ENCODE measurements at places on chromosomes 5 and 9. TPM values are rescaled to one million over a fixed set of nuclear protein-coding genes. Genes with fewer than 3 reads are reported as not detected.

TMEM215 gene
- total RNA-seq, result not detected

FAM120AOS gene
- 41.6 TPM for total RNA-seq

- H3K27ac ChIP-seq, result no peak overlapping the region
- DNase-seq, result peak; percentile 37
- no peak overlapping the region for H3K4me3 ChIP-seq
- H3K36me3 ChIP-seq, result no peaks in the 10 kb centered on the region
- no peaks in the 10 kb centered on the region for H3K4me1 ChIP-seq
- H3K27me3 ChIP-seq, result no peaks in the 10 kb centered on the region
Observed at GRCh38 chr9:110427497-110428104, 89.9 kb upstream of the TXNDC8 start.

DNA sequence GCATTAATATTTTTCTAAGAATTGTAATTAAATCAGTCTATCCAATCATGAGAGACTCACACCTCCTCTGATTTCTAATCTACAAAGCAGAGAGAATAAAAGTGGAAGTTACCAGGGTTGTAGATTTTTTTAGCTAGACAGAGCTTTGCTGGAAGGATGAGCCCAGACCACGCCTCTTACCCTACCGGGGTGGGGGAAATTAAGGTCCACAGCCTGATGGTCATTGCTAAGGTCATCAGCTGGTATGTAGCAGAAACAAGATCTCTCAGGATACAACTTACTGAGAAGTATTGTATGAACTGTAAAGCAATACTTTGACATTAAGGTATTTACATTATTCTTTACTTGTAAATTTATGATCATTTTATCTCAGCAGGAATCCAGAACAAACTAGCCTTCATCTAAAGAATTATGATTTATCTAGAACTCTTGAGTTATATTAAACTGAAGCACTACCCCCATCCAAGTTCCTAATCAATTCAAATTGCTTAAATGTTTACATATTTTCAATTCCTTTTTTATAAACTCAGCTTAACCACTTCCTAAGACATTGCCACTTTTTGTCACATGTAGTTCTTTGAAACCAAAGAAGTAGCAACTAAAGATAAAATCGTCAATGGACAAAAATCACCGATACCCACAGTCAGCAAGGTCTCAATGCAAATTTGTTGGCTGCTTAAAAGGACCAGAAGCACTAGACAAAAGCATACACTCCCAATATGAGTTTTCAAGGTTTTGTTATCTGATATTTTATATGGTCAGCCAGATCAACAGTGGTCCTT lies 225.8 kb upstream of the DAPK1 start:
- no peaks in the 10 kb centered on the region for H3K36me3 ChIP-seq
- no peaks in the 10 kb centered on the region for H3K4me1 ChIP-seq
- no peak overlapping the region for H3K4me3 ChIP-seq
- H3K27ac ChIP-seq, result no peak overlapping the region
- no peak for DNase-seq

THBS4 gene
- 0.47 TPM for total RNA-seq

DNA sequence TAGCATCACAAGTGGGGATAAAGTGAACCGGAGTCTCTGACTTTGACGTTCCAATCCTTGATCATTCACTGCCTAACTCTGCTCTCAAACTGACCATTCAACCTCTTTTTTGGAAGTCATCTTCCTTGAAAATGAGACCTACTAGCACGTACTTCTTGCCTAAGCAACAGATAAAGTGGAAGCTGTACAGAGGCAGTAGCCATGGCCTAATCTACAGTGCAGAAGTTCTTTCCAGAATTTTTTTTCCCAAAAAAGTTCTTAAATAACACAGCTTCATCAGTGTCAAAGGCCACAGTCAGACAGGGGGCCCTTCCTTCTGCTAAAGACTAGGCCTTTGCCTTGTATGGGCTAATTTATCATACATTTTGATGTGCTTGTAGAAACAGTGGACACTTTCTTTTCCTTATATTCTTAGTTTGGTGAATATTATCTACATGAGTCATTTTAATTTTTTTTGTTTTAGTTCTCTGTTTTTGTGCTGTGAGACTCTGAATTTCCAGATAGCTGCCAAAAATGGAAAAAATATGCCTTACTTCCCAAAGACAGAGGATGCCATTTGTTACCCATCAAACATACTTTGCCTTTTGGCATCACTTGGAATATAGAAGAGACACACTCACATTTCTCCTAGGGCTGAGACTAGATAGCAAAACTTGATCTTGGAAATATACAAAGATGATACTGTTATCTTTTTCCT lies 96.3 kb upstream of the VCAN start:
- no peaks in the 10 kb centered on the region for H3K36me3 ChIP-seq
- H3K4me3 ChIP-seq, result no peak overlapping the region
- no peaks in the 10 kb centered on the region for H3K4me1 ChIP-seq
- no peak overlapping the region for H3K27ac ChIP-seq
- peaks cover 3% of the 10 kb centered on the region for H3K27me3 ChIP-seq

GRCh38 chr5:65967288-65968066 lies 41.1 kb downstream of the ERBIN start:
- H3K27me3 ChIP-seq, result no peaks in the 10 kb centered on the region
- peaks cover 9% of the 10 kb centered on the region for H3K36me3 ChIP-seq
- H3K4me3 ChIP-seq, result no peak overlapping the region

IZUMO3 gene
- not detected for total RNA-seq

DNA sequence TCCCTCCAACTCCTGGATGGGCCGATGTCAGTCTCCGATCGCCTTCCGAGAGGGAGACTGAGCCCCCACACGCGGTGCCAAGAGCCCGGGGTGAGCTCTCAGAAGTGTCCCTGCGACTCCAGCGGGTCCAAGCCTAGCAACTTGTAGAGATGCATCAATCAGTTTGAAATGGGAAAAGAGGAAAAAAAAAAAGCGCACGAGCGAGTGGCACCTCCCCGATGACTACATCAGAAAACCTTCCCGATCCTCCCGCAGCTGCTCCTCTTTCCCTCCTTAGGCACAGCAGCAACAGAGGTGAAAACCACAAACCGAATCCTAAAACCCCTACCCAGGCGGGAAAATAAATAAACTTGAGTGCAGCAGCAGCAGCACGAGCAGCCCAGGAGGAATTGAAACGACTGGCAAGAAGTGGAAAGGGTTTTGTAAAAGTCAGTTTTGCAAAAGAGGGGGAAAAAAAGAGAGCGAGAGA lies 1.0 kb upstream of the EFNA5 start:
- peaks cover 28% of the 10 kb centered on the region for H3K4me1 ChIP-seq
- no peak overlapping the region for H3K27ac ChIP-seq
- H3K4me3 ChIP-seq, result peak overlapping the region; percentile 75
- no peak for DNase-seq
- H3K27me3 ChIP-seq, result peaks cover 79% of the 10 kb centered on the region

- no peak for DNase-seq
- no peak overlapping the region for H3K4me3 ChIP-seq
- H3K36me3 ChIP-seq, result peaks cover 36% of the 10 kb centered on the region
- no peaks in the 10 kb centered on the region for H3K27me3 ChIP-seq
Observed at GRCh38 chr5:132895719-132896305, 22.3 kb downstream of the LEAP2 start.

DNA sequence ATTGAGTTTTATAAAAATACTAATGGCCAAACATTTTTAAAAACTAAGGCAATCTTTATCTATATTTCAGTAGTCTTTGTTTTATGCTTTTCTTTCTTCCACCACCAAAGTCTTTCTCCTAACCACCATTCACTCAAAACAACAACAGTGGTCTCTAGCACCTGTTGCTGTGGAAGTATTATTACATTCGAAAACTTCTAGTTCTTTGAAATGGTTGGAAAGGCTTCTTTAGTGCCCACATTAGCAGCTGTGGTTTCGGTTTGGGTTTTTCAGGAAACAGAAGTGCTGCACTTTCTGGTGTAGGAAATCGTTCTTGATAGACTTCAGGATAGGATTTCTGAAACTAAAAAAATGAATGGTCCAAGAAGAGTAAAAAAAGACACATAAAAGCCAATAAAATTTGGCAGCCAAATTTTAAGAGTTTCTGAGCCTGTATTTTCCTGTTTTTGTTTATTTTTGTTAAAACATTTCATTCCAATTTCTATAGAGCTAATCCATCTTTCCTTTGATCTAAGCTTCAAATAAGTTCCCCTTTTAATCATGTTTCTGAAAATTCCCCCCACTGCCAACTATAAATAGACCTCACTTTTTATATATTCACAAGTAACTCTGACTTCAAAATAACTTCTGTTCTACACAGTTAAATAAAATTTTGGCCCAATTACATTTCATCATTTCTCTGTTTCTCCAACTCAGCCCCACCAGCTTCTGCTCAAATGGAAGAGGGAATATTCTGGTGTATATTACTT lies 102.2 kb downstream of the DEPDC1B start:
- H3K27me3 ChIP-seq, result peaks cover 11% of the 10 kb centered on the region
- H3K4me1 ChIP-seq, result peaks cover 21% of the 10 kb centered on the region
- H3K4me3 ChIP-seq, result peak overlapping the region; percentile 61
- H3K27ac ChIP-seq, result peak overlapping the region; percentile 51
- no peak for DNase-seq

GRCh38 chr5:83662558-83662957 lies 58.1 kb downstream of the HAPLN1 start:
- H3K4me1 ChIP-seq, result no peaks in the 10 kb centered on the region
- H3K36me3 ChIP-seq, result no peaks in the 10 kb centered on the region
- no peak for DNase-seq
- peaks cover 6% of the 10 kb centered on the region for H3K27me3 ChIP-seq
- H3K4me3 ChIP-seq, result no peak overlapping the region
- H3K27ac ChIP-seq, result no peak overlapping the region

GRCh38 chr5:29794141-29794787 lies 1399.2 kb upstream of the CDH6 start:
- H3K36me3 ChIP-seq, result no peaks in the 10 kb centered on the region
- no peak overlapping the region for H3K27ac ChIP-seq
- no peaks in the 10 kb centered on the region for H3K4me1 ChIP-seq
- no peaks in the 10 kb centered on the region for H3K27me3 ChIP-seq
- DNase-seq, result no peak

CCDC192 gene
- not detected for total RNA-seq

GRCh38 chr5:74482990-74483389 lies 157.5 kb downstream of the ENC1 start:
- H3K4me1 ChIP-seq, result no peaks in the 10 kb centered on the region
- H3K4me3 ChIP-seq, result no peak overlapping the region
- no peak overlapping the region for H3K27ac ChIP-seq
- H3K27me3 ChIP-seq, result peaks cover 4% of the 10 kb centered on the region
- DNase-seq, result no peak

DNA sequence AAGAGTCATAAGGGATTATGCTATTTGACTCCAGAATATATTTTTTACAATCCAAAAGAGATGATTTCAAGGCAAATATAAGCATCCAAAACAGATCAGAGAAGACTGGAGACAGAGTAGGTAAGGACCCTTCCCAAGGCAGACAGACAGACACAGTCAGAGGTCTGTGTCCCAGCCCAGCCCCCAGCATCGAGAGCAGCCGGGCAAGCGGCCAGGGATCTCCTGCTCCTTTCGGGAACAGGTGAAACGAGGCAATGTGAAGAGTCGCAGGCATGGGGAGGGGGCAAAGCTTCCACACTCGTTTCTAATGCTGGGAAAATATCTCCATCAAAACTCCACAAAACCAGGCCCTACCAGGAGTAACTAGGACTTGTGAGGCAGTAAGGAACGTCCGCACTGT lies 5.8 kb downstream of the PAEP start:
- H3K4me1 ChIP-seq, result peaks cover 2% of the 10 kb centered on the region
- no peak overlapping the region for H3K4me3 ChIP-seq
- no peak overlapping the region for H3K27ac ChIP-seq
- DNase-seq, result peak; percentile 7
- no peaks in the 10 kb centered on the region for H3K36me3 ChIP-seq

- no peaks in the 10 kb centered on the region for H3K27me3 ChIP-seq
- H3K27ac ChIP-seq, result no peak overlapping the region
- no peak overlapping the region for H3K4me3 ChIP-seq
Observed at GRCh38 chr5:13189532-13189931, 755.0 kb downstream of the DNAH5 start.

C9orf43 gene
- total RNA-seq, result 0.54 TPM

- H3K4me1 ChIP-seq, result peaks cover 3% of the 10 kb centered on the region
- H3K4me3 ChIP-seq, result no peak overlapping the region
- H3K27ac ChIP-seq, result no peak overlapping the region
- no peaks in the 10 kb centered on the region for H3K36me3 ChIP-seq
- DNase-seq, result no peak
Observed at GRCh38 chr9:14432666-14433350, 118.9 kb upstream of the NFIB start.

ELOVL7 gene
- total RNA-seq, result 0.97 TPM

GRCh38 chr5:124561451-124561850 lies 185.0 kb downstream of the ZNF608 start:
- H3K27me3 ChIP-seq, result no peaks in the 10 kb centered on the region
- no peak for DNase-seq
- no peaks in the 10 kb centered on the region for H3K36me3 ChIP-seq
- no peak overlapping the region for H3K4me3 ChIP-seq
- no peaks in the 10 kb centered on the region for H3K4me1 ChIP-seq

IL3 gene
- not detected for total RNA-seq

GRCh38 chr9:125435776-125436612 lies 174.4 kb downstream of the GAPVD1 start:
- no peaks in the 10 kb centered on the region for H3K4me1 ChIP-seq
- H3K4me3 ChIP-seq, result no peak overlapping the region
- no peaks in the 10 kb centered on the region for H3K27me3 ChIP-seq
- H3K27ac ChIP-seq, result no peak overlapping the region
- H3K36me3 ChIP-seq, result no peaks in the 10 kb centered on the region
- DNase-seq, result peak; percentile 20

DNA sequence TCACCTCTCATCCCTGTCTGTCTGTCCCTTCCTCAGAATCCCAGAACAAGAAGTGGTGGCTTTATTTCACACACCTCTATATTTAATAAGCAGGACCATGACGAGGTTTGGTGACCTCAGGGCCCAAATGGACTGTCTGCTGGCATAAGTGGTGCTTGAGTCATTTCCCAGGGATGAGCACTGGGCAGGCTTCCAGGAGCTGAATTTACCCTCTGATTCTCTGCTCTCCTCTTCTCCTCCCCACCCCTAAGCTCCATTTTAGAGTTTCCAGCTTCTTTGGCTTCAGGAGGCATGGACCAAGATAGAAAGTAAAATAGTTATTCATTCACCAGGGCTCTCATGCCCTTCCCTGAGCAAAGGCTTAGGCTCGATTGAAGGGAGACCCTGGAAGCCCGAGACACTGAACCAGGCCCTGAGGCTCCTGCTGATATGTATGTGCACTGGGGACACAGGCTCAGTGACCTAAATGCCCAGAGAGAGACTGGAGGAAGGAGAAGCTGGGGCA lies 69.1 kb downstream of the PPARGC1B start:
- H3K4me1 ChIP-seq, result no peaks in the 10 kb centered on the region
- no peak overlapping the region for H3K27ac ChIP-seq
- H3K27me3 ChIP-seq, result no peaks in the 10 kb centered on the region
- H3K4me3 ChIP-seq, result no peak overlapping the region
- H3K36me3 ChIP-seq, result no peaks in the 10 kb centered on the region

DNA sequence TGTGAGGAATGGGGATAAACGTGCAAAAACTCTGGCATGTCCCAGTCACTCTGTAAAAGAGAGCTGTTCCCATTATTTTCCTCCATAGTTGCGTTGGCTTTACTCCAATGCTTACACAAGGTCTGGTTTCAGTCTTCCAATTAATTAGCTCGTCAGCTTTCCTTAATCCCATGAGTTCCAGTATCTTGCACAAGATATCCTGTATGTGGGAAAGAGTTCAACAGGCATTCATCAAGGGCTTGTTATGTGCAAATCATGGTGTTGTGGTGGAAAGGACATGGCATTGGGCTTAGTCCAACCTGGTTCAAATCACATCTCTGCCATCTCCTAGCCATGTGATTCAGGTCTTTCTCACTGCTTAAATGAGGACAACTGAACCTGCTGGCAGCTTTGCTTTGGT lies 77.5 kb upstream of the PANK3 start:
- H3K27ac ChIP-seq, result no peak overlapping the region
- peaks cover 7% of the 10 kb centered on the region for H3K27me3 ChIP-seq
- H3K36me3 ChIP-seq, result no peaks in the 10 kb centered on the region
- DNase-seq, result no peak
- H3K4me3 ChIP-seq, result no peak overlapping the region
- no peaks in the 10 kb centered on the region for H3K4me1 ChIP-seq

LRRC70 gene
- total RNA-seq, result 0.71 TPM

SPDL1 gene
- 35.0 TPM for total RNA-seq

TLN1 gene
- total RNA-seq, result 381 TPM
